ENCODE measurements at places on chromosomes 4 and X.

DNA sequence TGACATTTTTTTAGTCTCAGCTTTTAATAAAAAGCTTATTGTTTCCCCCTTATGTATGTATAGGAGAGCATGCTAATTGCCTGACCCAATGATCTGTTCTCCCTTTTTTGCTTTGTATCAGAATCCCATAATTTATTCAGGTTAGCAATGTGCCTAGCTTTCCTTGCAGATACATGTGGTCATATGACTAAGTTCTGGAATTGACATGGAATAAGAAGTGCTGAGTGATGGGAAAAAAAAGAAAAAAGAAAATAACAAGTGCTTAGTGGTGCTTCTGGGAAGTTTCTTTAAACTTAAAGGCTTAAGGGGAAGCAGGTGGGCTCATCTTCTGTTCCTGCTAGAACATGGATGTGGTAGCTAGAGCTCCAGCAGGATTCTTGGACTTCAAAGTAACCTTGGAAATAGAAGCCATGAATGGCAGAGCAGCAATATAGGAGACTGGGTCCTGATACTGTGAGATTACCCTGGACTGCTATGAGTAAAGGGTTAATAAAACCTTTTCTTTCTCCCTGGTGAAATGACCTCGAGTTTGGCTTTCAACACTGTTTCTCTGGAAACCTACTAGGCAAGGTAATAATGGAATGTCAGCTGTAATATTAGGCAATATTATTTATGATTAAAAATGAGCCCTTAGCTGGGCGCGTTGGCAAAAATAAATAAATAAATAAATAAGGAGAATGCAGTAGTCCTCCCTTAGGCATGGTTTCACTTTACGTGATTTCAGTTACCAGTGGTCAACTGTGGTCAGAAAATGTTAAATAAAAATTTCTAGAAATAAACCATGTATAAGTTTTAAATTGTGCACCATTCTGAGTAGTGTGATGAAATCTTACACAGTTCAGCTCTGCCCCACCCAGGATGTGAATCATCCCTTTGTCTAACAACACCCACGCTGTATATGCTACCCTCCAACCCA is 16.7 kb upstream of the RBM41 start:
- no peaks in the 10 kb centered on the region for H3K27me3 ChIP-seq
- DNase-seq = no peak
- no peaks in the 10 kb centered on the region for H3K36me3 ChIP-seq

- H3K4me1 ChIP-seq = peaks cover 13% of the 10 kb centered on the region
- no peak for DNase-seq
- no peaks in the 10 kb centered on the region for H3K27me3 ChIP-seq
- no peak overlapping the region for H3K4me3 ChIP-seq
- peaks cover 28% of the 10 kb centered on the region for H3K36me3 ChIP-seq
Measured at GRCh38 chr4:183241322-183241640, 78.8 kb downstream of the CLDN22 start.

DNA sequence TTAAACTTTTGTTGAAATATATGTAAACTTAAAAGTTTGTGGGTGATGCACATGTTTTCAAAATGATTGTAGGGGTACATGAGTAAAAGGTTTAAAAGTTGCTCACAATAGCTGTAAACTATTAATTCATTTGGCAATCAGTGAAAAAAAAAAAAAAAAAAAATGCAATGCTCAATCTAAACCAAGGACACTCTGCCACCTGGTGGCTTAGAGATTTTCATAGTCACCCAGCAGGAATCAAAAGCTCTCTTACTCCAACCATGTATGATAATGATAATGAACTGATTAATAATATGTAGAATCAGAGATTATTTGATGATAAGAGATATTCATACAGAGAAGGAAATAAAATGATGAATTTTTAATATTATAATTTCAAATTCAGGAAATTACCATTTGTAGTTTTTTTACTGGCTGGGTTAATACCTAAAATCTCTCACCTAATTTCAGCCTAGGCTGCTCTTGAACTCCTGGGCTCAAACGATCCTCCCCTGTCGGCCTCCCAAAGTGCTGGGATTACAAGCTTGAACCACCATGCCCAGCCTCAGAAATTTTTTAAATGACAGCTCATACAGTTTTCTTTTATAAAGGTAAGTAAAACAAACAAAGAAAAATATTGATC is 46.9 kb upstream of the SLC25A4 start:
- H3K4me1 ChIP-seq = no peaks in the 10 kb centered on the region
- no peaks in the 10 kb centered on the region for H3K36me3 ChIP-seq
- no peak overlapping the region for H3K27ac ChIP-seq
- no peak for DNase-seq
- H3K4me3 ChIP-seq = no peak overlapping the region
- no peaks in the 10 kb centered on the region for H3K27me3 ChIP-seq

GRCh38 chrX:134146493-134146892 is 90.5 kb upstream of the CCDC160 start:
- no peaks in the 10 kb centered on the region for H3K36me3 ChIP-seq
- DNase-seq = no peak
- no peaks in the 10 kb centered on the region for H3K27me3 ChIP-seq
- no peak overlapping the region for H3K4me3 ChIP-seq

GRCh38 chr4:186624951-186625350 is 69.6 kb upstream of the MTNR1A start:
- no peak overlapping the region for H3K4me3 ChIP-seq
- H3K27me3 ChIP-seq = no peaks in the 10 kb centered on the region
- H3K27ac ChIP-seq = no peak overlapping the region
- no peaks in the 10 kb centered on the region for H3K4me1 ChIP-seq
- H3K36me3 ChIP-seq = peaks cover 82% of the 10 kb centered on the region
- no peak for DNase-seq

DNA sequence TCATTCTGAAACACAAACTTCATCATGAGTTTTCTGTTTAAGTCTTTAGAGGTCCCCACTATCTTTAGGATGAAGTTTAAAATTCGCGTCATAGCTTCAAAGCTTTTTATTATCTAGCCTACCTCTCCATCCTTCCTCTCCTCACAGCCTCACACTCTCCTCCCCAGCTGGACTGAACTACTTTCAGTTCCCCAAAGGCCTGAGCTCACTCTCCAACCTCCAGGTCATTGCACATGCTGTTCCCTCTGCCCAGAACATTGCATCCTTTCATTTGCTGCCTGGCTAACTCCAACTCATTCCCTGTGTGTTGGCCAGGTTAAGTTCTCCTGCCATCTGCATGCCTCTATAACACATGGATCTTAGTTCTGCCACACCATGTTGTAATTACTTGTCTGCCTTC is 2.9 kb upstream of the OTUD5 start:
- H3K4me3 ChIP-seq = no peak overlapping the region
- no peaks in the 10 kb centered on the region for H3K27me3 ChIP-seq
- H3K27ac ChIP-seq = no peak overlapping the region
- peaks cover 2% of the 10 kb centered on the region for H3K4me1 ChIP-seq
- peaks cover 18% of the 10 kb centered on the region for H3K36me3 ChIP-seq
- DNase-seq = no peak

GRCh38 chrX:66036231-66036630 is 3.6 kb downstream of the VSIG4 start:
- peaks cover 2% of the 10 kb centered on the region for H3K36me3 ChIP-seq

- no peaks in the 10 kb centered on the region for H3K36me3 ChIP-seq
- no peak overlapping the region for H3K4me3 ChIP-seq
- DNase-seq = no peak
- H3K4me1 ChIP-seq = no peaks in the 10 kb centered on the region
- no peaks in the 10 kb centered on the region for H3K27me3 ChIP-seq
- no peak overlapping the region for H3K27ac ChIP-seq
Measured at GRCh38 chr4:80235451-80235850, 31.0 kb upstream of the FGF5 start.

- H3K4me1 ChIP-seq = peaks cover 6% of the 10 kb centered on the region
- H3K36me3 ChIP-seq = no peaks in the 10 kb centered on the region
- H3K4me3 ChIP-seq = no peak overlapping the region
- no peak overlapping the region for H3K27ac ChIP-seq
Measured at GRCh38 chr4:78166622-78167021, 109.5 kb downstream of the FRAS1 start.

DNA sequence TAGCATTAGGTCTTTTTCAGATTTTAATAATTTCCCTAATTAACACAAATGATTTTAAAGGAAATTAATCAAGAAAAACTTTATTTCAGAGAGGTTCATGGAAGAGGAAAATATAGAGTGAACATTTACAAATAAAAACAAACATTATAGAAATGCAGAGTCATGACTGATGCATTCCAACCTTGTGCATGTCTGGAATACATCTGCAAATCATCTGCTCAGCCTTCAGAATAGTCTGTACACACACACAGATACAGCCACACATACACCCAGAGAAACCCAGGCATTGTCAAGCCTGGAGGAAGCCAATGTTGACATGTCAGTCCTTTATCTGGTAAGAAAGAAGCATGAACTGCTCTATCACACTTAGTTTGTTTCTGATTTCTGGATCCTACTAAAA is 61.3 kb upstream of the NFKB1 start:
- H3K36me3 ChIP-seq = no peaks in the 10 kb centered on the region
- peaks cover 2% of the 10 kb centered on the region for H3K4me1 ChIP-seq
- H3K27ac ChIP-seq = no peak overlapping the region
- DNase-seq = no peak

DNA sequence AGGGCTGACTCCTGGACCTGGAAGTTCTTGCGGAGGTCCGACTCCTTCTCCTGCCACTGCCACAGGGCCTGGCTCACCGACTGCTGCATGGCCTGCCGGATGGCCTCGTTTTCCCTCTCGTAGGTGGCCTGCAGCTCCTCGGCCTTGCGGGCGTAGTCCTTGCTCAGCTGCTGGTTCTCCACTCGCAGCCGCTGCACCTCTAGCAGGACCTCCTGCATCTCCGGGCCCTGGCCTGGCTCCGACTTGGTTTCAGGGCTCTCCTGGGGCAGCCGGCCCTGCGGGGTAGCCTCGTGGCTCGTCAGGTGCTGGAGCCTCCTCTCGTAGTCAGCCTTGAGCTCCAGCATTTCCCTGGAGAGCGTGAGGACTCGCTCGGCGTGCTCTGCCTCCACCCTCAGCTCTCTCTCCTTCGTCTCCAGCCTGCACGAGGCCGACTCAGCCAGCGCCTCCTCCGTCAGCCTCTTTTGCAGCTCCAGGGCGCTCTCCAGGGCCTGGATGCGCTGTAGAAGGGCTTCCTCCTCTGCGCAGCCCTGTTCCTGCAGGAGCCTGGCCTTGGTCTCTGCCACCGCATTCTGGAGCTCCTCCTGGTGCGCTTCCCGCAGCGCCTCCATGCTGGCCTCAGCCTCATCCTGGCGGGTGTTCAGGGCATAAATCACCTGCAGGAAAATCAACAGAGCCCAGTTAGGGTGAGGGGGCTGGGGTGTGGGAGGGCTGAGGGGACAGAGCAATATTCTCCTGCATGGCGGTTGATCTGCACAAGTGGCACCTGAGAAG is 72.2 kb downstream of the FAM184B start:
- H3K4me1 ChIP-seq = no peaks in the 10 kb centered on the region
- peak; percentile 49 for DNase-seq
- H3K4me3 ChIP-seq = no peak overlapping the region
- H3K27ac ChIP-seq = no peak overlapping the region
- H3K36me3 ChIP-seq = no peaks in the 10 kb centered on the region

- H3K27ac ChIP-seq = no peak overlapping the region
- H3K36me3 ChIP-seq = no peaks in the 10 kb centered on the region
- peak; percentile 41 for DNase-seq
- H3K4me1 ChIP-seq = no peaks in the 10 kb centered on the region
Measured at GRCh38 chr4:99815597-99816011, 1.0 kb upstream of the DAPP1 start.

GRCh38 chrX:68684291-68684918 is 36.9 kb downstream of the STARD8 start:
- H3K36me3 ChIP-seq = no peaks in the 10 kb centered on the region
- no peak for DNase-seq
- no peak overlapping the region for H3K27ac ChIP-seq
- H3K4me1 ChIP-seq = peaks cover 2% of the 10 kb centered on the region

All from H9 (cell line).